ENCODE measurements at places on chromosomes 6 and 20. TPM values are rescaled to one million over a fixed set of nuclear protein-coding genes. Genes with fewer than 3 reads are reported as not detected.

GRCh38 chr6:89640804-89641203 lies 2.3 kb upstream of the LYRM2 start:
- H3K27me3 ChIP-seq, result no peaks in the 10 kb centered on the region
- peak overlapping the region; percentile 28 for H3K27ac ChIP-seq
- H3K36me3 ChIP-seq, result peaks cover 23% of the 10 kb centered on the region
- H3K4me1 ChIP-seq, result peaks cover 50% of the 10 kb centered on the region
- DNase-seq, result no peak

- no peak overlapping the region for H3K27ac ChIP-seq
- H3K27me3 ChIP-seq, result peaks cover 40% of the 10 kb centered on the region
- DNase-seq, result peak; percentile 60
- no peaks in the 10 kb centered on the region for H3K36me3 ChIP-seq
- no peak overlapping the region for H3K4me3 ChIP-seq
Measured at GRCh38 chr20:1894471-1894950, 696 bp upstream of the SIRPA start.

GRCh38 chr6:79167931-79168694 lies 66.4 kb downstream of the HMGN3 start:
- no peak overlapping the region for H3K27ac ChIP-seq
- H3K36me3 ChIP-seq, result no peaks in the 10 kb centered on the region
- no peak overlapping the region for H3K4me3 ChIP-seq
- H3K4me1 ChIP-seq, result no peaks in the 10 kb centered on the region
- no peaks in the 10 kb centered on the region for H3K27me3 ChIP-seq

DNA sequence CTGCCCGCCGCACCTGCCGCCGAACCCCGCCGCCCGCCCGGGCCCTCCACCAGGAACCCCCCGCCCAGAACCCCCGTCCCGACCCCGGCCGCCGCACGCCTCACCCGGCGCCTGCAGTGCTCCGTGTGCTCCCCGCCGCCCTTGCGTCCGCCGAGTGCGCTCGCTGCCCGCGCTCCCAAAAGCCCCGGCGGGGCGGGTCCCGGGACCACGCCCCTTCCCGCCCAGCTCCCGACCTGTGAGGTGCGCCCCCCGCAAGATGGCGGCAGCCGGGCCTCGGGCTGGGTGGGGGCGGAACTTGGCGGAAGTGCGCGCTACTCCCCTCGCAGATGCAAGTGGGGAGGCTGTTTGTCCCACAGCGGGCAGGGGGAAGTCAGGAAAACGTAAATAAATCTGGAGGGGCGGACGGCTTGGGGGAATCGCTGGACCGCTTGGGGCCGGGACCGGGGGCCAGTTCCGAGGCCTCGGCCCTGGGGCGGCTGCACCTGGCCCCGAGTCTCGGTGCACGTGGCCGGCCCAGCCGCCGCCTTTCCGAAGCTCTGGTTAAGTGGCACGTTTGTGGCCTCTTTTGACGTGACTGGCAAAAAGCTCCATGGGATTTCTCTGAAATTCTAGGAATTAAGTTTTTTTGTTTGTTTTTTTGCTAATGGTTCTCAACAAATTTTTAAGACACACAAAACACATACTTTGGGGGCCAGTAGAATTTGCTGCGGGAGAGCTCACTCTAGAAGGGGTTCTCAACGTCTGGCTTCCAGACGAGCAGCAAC lies at the start of gene EZR:
EZR (minus strand) TSS at position 156 of the 764 bp plus-strand sequence. CDS start 1,275 bp downstream, outside the sequence.
- peaks cover 38% of the 10 kb centered on the region for H3K4me1 ChIP-seq
- H3K27ac ChIP-seq, result peak within 1 kb of the TSS; percentile 75
- H3K27me3 ChIP-seq, result no peaks in the 10 kb centered on the region
- peaks cover 5% of the 10 kb centered on the region for H3K36me3 ChIP-seq
- DNase-seq, result peak; percentile 50

GRCh38 chr6:45473121-45473993 lies 95.6 kb upstream of the SUPT3H start:
- H3K36me3 ChIP-seq, result no peaks in the 10 kb centered on the region
- H3K4me3 ChIP-seq, result no peak overlapping the region
- no peaks in the 10 kb centered on the region for H3K4me1 ChIP-seq
- DNase-seq, result no peak

DNA sequence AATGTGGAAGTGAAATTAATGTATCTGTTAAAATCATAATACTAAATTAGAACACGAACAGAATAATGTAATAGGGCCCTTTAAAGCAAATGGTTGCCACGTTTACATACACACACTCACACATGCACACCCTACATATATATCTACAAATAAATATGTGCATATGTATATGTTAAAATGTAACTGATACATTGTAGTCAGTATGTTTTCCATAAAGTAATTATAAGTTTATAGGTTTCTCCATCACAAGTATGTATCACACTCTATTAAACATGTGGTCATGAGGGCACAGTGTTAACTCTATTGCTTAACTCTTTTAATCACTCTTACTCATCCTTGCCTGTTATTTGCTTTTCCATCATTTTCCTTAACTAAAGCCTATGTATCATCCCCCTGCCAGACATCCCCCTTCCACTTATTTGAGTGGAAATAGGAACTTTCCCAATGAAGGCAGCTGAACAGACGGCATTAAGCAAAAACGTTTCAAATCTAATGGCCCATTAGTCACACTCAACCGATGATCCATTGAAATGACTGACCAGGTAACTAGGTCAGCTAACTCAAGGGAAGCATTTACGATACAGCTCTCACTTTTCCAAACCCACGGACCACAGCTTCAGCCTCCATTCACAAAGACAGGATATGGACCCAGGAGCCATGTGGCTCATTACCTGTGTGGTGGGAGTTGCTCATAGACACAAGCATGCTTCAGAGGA lies 89.3 kb downstream of the HAO1 start:
- no peaks in the 10 kb centered on the region for H3K36me3 ChIP-seq
- no peaks in the 10 kb centered on the region for H3K27me3 ChIP-seq
- DNase-seq, result no peak
- H3K4me1 ChIP-seq, result peaks cover 16% of the 10 kb centered on the region
- no peak overlapping the region for H3K27ac ChIP-seq

DNA sequence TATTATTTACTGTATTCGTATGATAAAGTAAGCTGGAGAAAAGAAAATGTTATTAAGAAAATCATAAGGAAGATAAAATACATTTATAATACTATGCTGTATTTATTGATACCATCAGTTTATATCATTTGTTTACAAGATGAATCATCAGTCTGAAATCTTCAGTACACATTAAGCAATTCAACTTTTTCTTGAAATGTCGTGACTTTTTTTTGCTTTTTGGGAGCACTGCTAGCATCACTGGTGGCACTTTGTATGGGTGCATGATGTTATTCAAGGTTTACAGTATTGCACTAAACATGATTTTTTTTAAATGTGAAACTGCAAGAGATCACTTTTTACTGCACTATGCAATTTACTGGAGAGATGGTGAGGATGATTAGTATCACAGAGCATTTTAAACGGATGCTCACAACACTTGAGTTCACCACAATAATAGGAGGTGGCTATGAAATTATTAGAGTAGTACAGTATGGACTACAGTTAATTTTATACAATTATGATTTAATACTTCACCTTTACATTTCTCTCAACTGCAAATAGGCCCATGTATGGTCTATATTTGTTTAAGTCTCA lies 85.9 kb downstream of the SNAP25 start:
- no peak for DNase-seq
- H3K27me3 ChIP-seq, result no peaks in the 10 kb centered on the region
- peaks cover 13% of the 10 kb centered on the region for H3K36me3 ChIP-seq
- no peak overlapping the region for H3K27ac ChIP-seq
- peaks cover 16% of the 10 kb centered on the region for H3K4me1 ChIP-seq
- H3K4me3 ChIP-seq, result no peak overlapping the region

- peaks cover 8% of the 10 kb centered on the region for H3K4me1 ChIP-seq
- H3K36me3 ChIP-seq, result peaks cover 15% of the 10 kb centered on the region
- no peak overlapping the region for H3K4me3 ChIP-seq
- no peaks in the 10 kb centered on the region for H3K27me3 ChIP-seq
- no peak for DNase-seq
Measured at GRCh38 chr20:62201173-62202082, 18.6 kb downstream of the MTG2 start.

DNA sequence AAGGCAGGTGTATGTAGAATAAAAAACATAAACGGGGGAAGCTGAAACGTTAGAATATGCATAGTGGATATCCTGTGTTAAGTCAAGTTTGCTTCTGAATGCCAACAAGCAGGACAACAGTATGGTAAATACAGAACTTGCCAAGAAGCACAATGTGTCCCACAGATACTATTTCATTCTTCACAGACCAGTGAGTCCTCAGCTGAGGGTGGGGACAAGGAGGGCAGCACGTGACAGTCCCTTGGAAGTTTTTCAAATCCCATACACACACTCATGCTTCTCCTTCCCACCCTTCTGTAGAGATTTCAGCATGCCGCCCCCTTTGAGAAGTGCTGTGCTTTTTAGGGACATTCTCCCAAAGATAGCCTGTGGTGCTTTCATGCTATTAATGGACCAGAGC lies 268.5 kb upstream of the ECI2 start:
- no peak overlapping the region for H3K4me3 ChIP-seq
- no peak overlapping the region for H3K27ac ChIP-seq
- no peak for DNase-seq
- H3K36me3 ChIP-seq, result peaks cover 22% of the 10 kb centered on the region

- H3K27me3 ChIP-seq, result peaks cover 11% of the 10 kb centered on the region
- no peak overlapping the region for H3K4me3 ChIP-seq
- H3K4me1 ChIP-seq, result no peaks in the 10 kb centered on the region
- peak; percentile 9 for DNase-seq
Measured at GRCh38 chr20:23782366-23782983, 31.7 kb upstream of the CST1 start.

- H3K27me3 ChIP-seq, result peaks cover 3% of the 10 kb centered on the region
- peaks cover 10% of the 10 kb centered on the region for H3K4me1 ChIP-seq
- no peak for DNase-seq
- H3K27ac ChIP-seq, result no peak overlapping the region
- H3K4me3 ChIP-seq, result no peak overlapping the region
Measured at GRCh38 chr6:105600336-105601260, 197.7 kb upstream of the PREP start.

DNAAF9 gene
- total RNA-seq, result 13.5 TPM

SLC22A3 gene
- total RNA-seq, result not detected

LINC00237 gene
- not detected for total RNA-seq

WRNIP1 gene
- total RNA-seq, result 46.2 TPM

LPA gene
- total RNA-seq, result 0.43 TPM

CLPSL2 gene
- not detected for total RNA-seq

PAQR8 gene
- total RNA-seq, result 10.7 TPM

Measured in neural crest cell (in vitro differentiated cells).